Cortex of kidney (tissue), 1 donor: ENCODE measurements at places on chromosomes 6 and 20.

DNA sequence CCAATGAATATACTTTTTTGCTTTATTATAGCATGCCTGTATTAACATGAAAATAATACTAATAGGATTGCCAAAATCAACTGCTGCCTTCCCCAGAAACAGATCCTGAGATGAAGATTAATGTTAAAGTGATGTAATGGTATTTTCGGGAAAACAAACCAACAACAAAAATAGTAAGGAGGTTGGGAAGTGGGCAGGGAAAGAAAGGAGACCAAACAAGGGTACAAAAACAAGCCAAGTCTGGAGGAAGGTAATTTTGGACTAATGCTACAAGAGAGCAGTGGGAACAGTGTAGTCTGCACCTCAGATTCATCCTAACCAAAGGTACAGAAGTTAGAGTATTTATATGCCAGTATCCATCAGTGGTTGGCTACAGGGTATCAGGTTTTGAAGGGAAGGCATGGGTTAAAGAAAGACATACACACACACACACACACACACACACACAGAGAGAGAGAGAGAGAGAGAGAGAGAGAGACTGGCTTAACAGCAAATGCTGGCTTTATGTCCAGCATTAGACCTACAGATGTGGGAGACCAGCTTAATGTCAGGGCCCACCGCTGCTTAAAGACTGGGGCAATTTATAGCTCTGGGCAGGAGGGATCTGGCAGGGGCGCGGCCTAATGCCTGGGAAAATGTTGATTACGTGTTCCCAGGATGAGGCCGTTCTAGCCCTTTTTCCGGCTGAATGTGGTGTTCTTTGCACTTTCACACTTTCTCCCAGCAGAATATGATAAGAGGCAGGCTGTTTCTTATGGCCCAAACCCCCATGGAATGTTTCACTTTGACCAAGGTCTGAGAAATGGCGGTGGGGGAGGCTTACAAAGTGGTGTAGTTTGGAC, 3.8 kb upstream of the SLC17A1 start:
- DNase-seq = no peak

GRCh38 chr6:117504478-117505144, 22.1 kb downstream of the DCBLD1 start:
- DNase-seq = no peak

GRCh38 chr6:166438211-166438861, 55.6 kb upstream of the MPC1 start:
- no peak for DNase-seq

- DNase-seq = no peak
These were observed 154.4 kb upstream of the STMND1 start for GRCh38 chr6:16947375-16948015.
